ENCODE measurements at places on chromosomes 2 and 18. TPM values are rescaled to one million over a fixed set of nuclear protein-coding genes. Genes with fewer than 3 reads are reported as not detected.
A peak's percentile ranks its signal among the peaks of the same experiment; 100 is the strongest.

- no peak for DNase-seq
Measured at GRCh38 chr2:138335036-138335435, 166.5 kb upstream of the SPOPL start.

GRCh38 chr18:6058941-6059340 is 163.6 kb upstream of the TMEM200C start:
- DNase-seq, result peak; percentile 11

GRCh38 chr2:88211809-88212154 is 41.6 kb downstream of the THNSL2 start:
- DNase-seq, result no peak

DNA sequence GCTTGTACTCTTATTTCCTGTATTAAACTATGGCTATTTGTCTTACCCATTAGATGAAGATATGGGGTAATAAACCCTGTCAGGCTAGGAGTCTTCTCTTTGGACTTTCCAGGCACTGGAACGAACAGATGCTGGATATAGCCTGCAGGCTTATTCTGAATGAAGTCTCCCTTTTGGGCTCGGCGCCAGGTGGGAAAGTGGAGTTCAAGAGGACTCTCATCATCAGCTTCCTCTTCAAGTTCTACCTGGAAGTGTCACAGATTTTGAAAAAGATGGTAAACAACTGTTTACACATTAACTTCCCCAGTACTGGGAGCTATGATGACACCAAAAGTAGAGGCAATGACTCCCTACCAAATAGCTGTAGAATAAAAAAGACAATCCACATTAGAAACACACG is 27.9 kb downstream of the AOX1 start:
- peak; percentile 80 for DNase-seq

OBSL1 gene
- total RNA-seq, result 41.5 TPM

CDKL4 gene
- total RNA-seq, result 0.12 TPM
